ENCODE measurements at places on chromosomes 13 and 19.

DNA sequence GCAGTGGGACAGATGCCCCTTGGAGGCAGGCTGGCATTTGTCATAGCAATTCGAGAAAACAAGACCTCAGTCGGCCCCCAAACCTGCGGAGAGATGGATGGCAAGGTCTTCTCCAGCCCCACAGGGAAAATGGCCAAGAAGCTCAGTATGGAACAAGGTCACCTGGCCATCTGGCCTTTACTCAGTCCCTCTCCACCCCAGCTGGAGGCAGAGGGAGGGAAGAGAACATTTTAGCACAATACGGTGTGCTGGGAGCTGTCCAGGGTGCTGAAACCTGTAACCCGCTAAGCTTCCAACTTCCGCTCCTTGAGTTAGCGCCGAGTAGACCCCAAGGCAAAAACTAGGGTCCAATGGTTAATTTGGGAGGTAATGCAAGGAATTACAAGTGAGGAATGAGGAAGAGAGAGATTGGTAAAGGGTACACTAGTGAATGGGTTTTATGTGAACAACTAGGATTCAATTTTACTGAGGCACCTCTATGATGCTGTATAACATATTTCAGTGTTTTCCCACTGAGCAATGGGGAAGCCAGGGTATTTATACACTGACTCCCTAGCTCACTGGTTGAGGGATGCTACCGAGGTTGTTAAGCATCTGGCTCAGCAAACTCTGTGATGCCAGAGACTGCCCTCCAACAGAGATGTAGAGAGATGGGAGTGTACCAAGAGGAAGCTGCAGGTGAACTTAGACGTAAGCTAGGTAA lies 64.3 kb downstream of the CACNA1A start:
- no peak for DNase-seq

DNA sequence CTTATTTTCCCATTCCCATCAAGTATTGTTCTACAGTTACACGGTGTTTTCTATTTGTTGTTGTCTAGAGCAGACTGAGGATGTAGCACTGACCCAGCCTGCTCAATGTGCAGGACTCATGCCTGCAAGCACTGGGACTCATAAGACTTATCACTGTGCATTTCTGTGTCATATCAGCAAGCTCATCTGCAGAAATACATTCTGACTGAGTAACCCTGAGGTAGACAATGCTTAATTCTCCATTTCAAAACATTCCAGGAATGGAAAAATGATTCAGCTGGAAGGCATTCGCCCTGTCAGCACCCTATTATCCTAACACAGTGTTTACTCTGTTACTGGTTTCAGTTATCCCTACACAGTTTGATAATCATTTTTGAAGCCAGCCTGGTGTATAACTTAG lies 2506.4 kb downstream of the PCDH9 start:
- no peak for DNase-seq

DNA sequence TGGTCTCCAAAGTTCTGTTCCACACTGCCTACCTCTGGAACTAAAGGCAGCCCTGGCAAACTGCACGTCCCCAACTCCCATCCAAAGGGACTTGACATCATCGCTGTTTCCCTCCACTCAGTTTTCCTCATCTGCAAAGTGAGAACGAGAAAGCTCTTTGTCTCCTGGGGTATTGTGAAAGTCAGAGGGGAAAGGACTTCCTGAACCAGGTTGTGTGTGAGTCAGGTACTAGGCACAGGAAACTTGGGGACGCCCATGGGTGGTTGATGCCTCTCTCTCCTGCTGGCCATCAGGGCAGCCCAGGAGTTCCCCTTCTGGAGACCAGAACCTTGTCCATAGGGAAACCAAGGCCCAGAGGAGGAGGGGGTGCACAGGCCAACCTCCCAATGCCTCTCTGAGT lies 4.7 kb downstream of the CRLF1 start:
- no peak for DNase-seq

- DNase-seq: no peak
Measured at GRCh38 chr19:42409477-42409876, 17.7 kb downstream of the LIPE start.

GRCh38 chr13:32253911-32254399 lies 61.2 kb downstream of the ZAR1L start:
- DNase-seq: no peak

DNA sequence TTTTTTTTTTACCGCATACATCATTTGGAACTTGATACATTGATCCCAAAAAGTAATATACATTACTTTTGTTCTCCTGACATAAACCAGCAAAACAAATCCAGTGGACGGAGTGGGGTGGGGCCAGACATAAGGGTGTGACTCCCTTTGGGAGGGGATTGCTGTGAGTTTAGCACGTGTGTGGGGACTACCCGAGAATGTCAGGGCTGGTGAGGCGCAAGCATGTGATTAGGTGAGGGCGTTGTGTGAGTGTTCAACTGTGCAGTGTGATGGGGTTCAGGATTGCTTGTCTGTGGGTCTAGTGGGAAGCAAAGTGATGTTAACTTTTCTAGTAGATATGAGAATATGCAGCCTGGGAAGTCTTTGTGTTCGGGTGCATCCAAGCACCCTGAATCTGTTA lies 468.0 kb downstream of the TSHZ3 start:
- DNase-seq: no peak
